ENCODE measurements at places on chromosomes 5 and 9.

GRCh38 chr9:962023-962422 lies 14.4 kb upstream of the DMRT3 start:
- no peak for DNase-seq

DNA sequence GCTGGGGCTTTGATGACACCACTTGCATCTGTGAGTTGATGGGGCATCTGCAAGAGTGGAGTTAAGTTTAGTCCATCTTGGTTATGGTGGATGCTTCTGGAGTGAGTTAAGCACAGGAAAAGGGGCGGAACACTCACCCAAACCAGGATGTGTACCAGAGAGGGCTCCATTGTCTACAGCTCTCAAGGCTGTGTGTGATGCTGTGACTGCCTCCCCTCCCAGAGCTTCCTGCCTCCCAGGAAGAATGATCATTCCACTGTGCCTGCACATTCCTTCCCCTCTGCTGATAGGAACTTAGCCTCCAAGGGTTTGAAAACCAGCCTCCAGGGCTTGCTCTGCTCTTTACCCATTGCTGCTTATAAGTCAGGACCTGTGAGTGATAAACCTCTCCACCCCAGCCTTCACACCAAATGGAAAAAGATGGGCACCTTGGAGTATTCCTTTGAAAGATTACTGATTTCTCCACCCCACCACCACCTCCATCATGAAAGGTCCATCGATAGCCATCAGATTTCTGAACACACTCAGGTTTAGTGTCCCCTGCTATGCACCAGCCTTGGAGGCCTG lies 160.1 kb upstream of the SPRY4 start:
- no peak for DNase-seq

GRCh38 chr9:131404987-131405386 lies 11.1 kb downstream of the PRRC2B start:
- DNase-seq, result no peak

GRCh38 chr5:15600035-15600434 lies 100.1 kb downstream of the FBXL7 start:
- no peak for DNase-seq

DNA sequence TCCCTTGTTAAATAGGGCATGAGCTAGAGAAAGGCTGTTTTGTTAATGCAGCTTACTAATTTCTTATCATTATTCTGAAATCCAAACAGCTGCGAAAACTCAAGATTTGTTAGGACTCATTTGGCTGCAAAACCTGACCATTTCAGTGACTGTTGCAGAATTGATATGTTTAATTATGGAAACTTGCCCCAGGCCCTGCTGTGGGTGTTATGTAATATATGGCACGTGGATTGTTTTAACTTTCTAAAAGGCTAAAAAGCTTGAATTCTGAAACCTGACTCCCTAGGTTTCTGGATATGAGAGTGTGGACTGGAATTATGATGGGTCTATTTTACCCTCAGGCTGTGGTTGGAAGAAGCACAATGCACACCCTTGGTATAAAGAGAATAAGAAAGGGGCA lies 4.4 kb downstream of the IL9 start:
- DNase-seq, result no peak

DNA sequence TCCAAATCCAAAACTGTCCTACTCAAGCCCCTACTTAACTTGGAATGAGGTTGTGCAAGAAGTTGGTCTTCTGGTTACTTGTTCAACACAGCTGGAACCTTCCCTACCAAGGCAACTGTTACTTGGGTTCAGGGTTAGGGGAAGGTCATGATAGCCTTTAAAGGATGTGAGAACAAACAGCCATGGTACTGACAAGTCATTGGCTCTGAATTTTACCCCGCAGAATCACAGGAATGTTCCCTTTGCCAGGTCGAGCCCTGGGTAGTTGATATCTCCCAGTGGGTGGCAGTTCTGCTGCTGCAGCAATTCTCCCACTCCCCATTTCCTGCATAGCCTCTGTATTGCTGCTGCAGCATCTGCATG lies 396.1 kb upstream of the MPDZ start:
- DNase-seq, result no peak

- DNase-seq, result no peak
Observed at GRCh38 chr5:179227580-179228311, 117.5 kb downstream of the ADAMTS2 start.

- no peak for DNase-seq
Observed at GRCh38 chr5:78907255-78907891, 77.7 kb downstream of the ARSB start.

DNA sequence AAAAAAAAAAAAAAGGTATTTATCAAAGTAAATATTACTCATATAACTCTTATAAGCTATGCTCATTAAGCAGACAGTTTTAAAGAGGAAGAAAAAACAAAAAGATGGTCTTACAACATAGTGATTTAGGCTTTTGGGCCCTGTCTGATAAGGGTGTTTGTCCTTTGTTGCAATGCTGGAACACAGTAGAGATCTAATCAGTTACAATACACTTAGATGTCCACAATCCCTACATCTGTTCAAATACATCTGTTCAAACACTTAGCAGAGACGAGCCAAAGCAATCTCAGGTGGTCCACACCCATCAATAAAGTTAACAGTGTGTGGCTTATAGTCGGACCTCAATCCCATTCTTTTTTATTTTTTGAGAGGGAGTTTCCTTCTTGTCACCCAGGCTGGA lies 11.0 kb downstream of the PRXL2C start:
- no peak for DNase-seq

- no peak for DNase-seq
Observed at GRCh38 chr9:97907046-97907445, 15.3 kb downstream of the TRMO start.

DNA sequence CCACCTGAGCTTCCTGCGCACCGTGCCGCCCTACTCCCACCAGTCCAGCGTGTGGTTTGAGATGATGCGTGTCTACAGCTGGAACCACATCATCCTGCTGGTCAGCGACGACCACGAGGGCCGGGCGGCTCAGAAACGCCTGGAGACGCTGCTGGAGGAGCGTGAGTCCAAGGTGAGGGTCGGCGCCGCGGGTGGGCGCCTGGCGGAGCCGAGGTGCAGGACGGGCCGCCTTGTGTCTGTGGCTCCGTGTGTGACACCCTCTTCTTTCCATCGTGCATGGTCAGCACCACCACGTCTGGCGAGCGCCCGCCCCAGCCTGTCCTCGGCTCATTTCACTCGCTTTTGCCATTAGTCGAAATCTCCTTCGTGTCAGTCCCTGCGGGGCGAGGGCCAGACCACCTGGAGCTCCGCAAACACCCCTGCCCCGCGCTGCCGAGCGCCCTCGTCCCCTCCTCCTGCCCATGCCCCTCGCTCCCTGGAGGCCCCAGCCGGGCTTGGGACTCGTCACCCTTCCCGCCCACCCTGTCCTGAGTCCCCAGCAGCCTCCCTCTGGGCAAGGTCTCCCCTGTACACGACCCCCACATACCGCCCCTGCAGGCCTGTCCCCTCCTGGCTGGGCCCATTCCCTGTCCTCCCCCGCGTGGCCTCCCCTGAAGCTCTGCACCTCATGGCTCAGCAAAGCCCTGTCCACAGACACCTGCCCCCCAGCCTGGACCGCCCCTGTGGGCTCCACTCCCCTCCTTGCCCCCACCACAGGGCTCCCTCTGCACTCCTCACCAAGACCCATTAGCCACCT lies 7.0 kb downstream of the GRIN1 start:
- DNase-seq, result no peak

- DNase-seq, result no peak
Observed at GRCh38 chr5:72140711-72141110, 33.4 kb downstream of the MAP1B start.

DNA sequence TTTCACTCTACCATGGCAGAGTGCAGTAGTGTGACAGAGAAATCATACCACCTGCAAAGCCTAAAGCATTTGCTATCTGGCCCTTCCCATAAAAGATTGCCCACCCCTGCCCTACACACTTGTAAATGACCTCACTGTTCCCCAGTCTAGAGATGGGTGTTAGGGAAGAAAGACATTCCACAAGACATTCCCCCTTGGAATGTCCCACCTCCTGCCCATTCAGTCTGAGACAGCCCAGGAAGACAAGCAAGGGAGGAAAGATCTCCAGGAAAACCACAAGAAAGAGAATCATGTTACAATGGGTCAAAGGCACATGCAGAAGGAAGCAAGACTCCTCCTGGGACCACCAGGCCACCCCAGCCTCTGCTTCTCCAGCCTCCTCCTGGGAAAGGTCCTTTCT lies 230.0 kb downstream of the AGTPBP1 start:
- DNase-seq, result no peak

DNA sequence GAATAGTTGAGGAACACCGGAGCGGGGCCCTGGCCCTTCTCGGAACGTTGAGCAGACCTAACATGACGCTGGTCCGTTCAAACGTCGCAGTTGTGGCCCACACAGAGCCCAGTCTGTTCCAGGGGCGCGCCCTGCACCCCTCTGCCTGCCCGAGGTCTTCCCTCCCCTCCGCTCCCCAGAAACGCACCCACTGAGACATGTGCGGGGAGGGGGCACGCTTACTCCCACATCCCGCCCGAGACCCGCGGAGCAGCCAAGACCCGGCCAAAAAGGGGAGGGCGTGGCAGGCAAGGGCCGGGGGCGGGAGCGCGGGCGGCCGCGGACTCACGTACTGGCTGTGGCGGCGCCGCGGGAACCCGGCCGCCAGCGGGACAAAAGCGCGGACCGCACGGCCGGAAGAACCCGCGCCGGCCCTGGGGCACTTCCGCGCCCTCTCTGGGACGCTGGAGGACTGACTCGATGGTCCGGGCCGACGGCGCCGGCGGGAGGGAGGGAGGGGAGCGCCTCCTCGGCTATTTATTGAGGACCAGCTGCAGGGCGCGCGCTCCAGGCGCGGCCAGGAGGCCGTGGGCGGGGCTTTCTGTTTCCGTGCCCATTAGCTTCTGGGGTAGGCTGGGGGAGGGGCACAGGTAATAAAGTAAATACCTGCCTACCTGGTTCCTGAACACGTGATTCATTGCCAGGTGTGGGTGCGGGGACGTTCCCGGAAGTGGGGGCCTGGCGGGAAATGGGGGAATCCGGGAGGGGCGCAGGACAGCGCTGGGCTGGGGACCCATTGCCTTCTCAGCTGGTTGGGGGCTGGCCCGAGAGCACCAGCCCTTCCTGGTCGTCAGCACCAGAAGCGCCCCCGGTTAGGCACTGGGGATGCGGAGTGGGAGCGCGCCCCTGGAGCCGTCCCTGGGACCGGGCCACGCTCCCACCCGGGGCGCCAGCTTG lies at the start of gene ZFP62:
Gene ZFP62, minus strand, starts transcription at position 390 of the 936 bp plus-strand sequence. Its CDS starts 57 bp downstream, at position 333.
- DNase-seq, result peak; percentile 89

DNA sequence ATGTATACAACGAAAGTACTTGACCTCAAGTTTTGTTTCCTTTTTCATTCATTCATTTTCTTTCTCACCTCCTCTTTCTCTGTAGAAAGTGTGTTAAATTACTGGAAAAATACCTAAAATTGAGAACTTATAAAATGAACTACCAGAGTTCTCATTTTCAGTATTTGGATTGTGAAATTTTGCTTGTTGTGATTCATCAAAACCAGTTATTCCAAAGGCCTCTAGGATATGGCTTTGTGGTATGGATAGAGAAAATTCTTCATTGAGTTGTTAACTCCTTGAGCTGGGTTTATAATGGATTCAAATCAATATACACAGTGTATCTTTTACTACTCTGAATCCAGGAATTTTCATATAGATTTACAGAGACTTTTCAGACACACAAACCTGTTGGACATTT lies 287.6 kb downstream of the KDM4C start:
- no peak for DNase-seq

DNA sequence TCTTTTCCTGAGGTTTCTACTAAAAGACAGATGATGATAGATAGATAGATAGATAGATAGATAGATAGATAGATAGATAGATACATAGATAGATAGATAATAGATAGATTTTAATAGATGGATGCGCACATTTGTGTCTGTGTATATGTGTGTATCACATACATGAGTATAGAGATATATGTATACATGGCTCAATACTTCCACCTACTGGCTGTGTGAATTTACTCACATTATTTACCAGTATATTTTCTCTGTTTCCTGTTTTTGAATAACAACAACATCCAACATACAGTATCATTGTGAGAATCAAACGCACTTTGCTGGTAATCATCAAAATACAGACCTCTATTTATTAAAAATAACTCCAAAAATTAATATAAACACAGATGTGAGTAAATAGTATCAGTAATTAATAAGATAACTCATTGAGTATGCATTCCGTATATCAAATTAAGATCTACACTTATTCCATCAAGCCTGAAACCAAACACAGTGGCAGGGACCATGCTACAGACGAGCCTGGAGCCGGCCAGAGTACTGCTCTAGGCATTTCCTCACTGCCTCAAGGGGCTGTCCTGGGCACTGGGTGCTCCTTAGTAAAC lies 338.0 kb downstream of the SEMA5A start:
- DNase-seq, result peak; percentile 10

DNA sequence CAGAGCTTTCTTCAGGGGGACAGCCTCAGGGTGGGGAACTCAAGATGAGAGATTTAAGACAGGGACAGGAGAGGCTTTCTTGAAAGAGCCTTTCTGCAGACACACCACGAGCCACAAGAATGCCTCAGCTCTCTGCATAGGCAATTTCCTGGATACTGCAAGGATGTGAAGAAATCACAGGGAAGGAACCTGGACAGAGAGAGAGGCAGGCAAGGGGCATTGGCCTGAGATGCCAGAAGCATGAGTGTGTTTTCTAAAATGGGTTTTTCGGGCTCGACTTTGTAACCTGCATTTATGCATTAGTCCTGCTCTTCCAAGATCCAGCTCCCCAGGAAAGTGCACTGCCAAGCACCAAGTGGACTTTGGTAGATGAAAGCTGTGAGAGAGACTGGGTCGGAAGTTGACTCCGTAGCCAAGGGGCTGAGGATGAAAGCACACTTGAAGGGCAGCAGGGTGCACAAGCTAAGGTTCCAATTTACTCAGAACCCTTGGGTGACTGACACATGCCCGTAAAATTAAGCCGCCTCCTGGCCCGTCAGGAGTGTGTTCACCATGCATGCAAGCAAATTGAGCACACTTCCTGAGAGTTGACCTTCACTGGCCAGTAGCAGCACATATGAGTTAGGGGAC lies 90.9 kb downstream of the CFAP90 start:
- no peak for DNase-seq

- no peak for DNase-seq
Observed at GRCh38 chr9:116724123-116724522, 37.0 kb downstream of the TRIM32 start.

- no peak for DNase-seq
Observed at GRCh38 chr5:137516251-137516797, 17.2 kb upstream of the SPOCK1 start.

- DNase-seq, result no peak
Observed at GRCh38 chr9:7973123-7973522, 173.5 kb upstream of the DMAC1 start.

DNA sequence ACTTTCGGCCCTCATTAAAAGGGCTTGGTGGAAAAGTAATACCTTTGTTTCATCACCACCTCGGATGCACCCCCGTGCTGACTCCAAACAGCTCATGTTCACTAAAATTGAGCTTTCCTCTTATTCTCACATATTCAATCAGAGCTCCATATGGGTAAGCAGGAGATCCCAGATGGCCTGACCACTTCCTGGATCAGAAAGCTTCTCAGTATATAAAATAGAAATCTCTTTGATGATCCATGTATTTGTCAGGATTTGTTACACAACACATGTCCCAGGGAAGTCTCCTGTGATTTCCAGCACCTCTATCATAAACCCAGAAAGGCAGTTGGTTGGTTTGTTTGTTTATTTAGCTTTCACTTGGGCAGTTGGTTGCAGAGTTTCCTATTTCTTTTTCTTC lies 402.0 kb downstream of the MLLT3 start:
- DNase-seq, result no peak
